ENCODE measurements at places on chromosomes 7 and 10. TPM values are rescaled to one million over a fixed set of nuclear protein-coding genes. Genes with fewer than 3 reads are reported as not detected.
A peak's percentile ranks its signal among the peaks of the same experiment; 100 is the strongest.

GRCh38 chr7:11727864-11728263, 104.1 kb downstream of the THSD7A start:
- no peak for DNase-seq

GRCh38 chr10:89550509-89550908, 15.1 kb upstream of the SLC16A12 start:
- no peak for DNase-seq

GRCh38 chr7:34507191-34507590, 150.8 kb upstream of the NPSR1 start:
- no peak for DNase-seq

- DNase-seq, result no peak
These were observed 56.7 kb downstream of the DLG5 start for GRCh38 chr10:77869626-77870420.

DNA sequence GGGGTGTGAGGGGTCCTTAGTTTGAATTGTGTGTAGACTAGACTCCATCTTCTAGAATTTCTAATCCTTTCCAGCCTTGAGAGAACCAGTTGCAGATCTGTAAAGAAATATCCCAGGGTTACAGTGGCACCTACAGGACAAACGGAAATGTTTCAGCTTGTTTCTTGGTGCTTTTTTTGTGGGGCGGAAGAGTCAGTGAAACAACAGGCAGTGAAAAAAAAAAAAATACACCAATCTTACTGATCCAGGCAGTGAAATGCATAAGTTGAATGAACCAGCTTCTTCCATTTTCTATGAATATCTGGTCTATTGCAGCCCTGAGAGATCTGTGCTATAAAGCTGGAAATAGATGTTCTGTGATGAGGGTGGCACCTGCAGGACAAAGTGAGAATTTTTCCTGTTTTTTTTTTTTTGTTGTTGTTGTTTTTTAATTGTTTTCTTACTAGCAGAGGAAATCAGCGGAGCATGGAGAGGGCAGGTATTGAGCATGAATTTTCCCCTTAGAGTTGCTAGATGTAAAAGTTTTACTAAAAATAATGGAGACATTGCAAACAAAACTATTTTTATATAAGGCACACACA, 81.9 kb upstream of the DYNC1I1 start:
- DNase-seq, result peak; percentile 28

- no peak for DNase-seq
These were observed 50.8 kb upstream of the AOAH start for GRCh38 chr7:36775061-36775620.

DNA sequence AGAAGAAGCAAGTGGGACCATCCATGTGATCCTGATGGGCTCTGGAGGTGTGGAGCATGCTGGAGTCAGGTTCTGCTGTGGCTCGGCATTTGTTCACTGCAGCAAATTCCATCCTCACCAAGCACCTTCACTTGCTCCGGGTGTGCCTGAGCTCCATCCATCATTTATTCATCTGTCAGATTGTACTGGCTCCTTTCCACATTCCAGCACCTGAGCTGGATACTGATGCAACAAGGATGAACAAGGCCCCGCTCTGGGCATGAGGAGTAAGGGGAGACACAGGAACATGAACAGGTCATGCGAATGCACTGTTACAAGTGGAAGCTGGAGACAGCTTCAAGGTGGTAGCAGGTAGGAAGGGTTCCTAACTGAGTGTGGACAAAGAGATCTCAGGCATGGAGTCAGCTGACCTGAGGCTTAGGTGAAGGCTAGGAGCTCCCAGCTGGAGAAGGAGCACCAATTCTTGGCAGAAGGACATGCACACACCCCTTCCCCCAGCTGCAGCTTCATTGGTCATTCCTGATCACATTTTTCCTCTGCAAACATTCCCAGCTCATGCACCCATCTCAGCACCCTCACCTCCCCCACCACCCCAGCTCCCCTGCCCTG, 133.7 kb upstream of the ZMIZ1 start:
- DNase-seq, result no peak

GRCh38 chr10:37754538-37755323, 102.7 kb downstream of the ZNF248 start:
- peak; percentile 7 for DNase-seq

GRCh38 chr10:62071846-62072281, 170.4 kb downstream of the ARID5B start:
- no peak for DNase-seq

- peak; percentile 30 for DNase-seq
These were observed 56.2 kb downstream of the EEPD1 start for GRCh38 chr7:36208997-36209813.

DNA sequence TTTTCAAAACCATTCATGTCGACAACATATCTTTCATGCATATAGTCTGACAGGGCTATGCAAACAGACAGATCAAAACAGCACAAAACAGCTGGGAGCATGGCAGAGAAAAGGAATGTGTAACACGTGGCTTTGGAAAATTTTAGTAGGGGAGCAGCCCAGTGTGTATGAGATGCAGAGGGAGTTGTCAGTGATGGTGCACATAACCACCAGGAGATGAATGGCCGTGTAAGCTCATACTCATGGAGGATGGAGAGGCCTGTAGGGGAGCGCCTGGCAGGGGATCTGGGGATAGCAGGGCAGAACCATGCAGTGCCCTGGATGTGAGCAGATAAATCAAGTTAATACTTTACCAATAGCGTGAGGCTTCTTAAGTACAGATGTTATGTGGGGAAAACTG, 45.7 kb downstream of the RHOBTB1 start:
- no peak for DNase-seq

GRCh38 chr10:5283305-5284158, 81.2 kb upstream of the UCN3 start:
- peak; percentile 52 for DNase-seq

DNA sequence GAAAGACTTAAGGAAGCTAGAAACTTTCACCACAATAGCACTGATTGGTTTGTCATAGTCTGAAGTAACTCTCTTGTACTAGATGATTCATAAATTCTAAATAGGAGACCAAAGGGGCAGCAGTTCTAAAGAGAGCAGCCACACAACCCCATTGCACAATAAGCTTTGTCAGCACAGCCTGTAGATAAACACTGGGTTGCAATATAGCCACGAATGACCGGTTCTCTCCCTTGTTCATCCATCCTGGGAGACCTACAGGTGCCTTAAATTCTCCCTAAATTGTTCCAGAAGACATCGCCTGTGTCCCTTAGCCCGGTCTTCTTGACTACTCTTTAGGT, 167.0 kb downstream of the SNX13 start:
- DNase-seq, result no peak

- DNase-seq, result no peak
These were observed 112.3 kb downstream of the VTI1A start for GRCh38 chr10:112559349-112559748.

GRCh38 chr10:89207801-89208551, 859 bp upstream of the CH25H start:
- no peak for DNase-seq

GRCh38 chr7:1847260-1848001, 177.4 kb downstream of the ELFN1 start:
- DNase-seq, result no peak

DNA sequence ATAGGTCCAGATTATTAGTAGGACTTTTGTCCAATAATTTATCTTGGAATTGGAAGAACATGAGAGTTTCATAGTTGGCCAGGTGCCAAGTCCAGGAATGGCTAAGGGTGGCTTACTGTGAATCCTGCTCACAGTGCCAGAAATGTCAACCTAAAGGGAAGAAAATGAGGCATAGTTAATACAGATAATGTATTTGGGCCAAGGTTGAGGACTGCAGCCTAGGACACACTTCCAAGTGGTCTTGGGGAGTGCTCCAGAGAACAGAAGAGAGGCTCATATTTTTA, 78.2 kb downstream of the MAPK8 start:
- DNase-seq, result no peak

GRCh38 chr7:73841689-73842066, 638 bp downstream of the METTL27 start:
- no peak for DNase-seq

DNA sequence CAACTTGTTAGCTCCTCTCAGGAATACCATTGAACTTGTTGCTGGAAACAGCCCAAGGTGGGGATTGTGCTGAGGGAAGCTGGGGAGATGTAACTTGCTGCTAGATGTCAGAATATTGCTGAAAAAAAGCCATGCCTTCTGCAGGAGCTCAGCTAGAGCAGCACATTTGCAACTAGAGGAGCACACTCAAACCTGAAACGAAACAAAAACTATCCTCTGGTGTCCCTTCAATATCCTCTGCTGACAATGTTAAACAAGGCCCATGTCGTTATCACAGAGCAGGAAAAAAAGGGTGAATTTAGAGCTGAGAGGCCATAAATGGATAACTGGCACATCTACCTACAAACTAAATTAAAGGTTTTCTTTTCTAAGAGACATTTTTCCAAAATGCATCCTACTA, 53.7 kb upstream of the MACC1 start:
- no peak for DNase-seq

GRCh38 chr7:47453093-47454061, 128.5 kb downstream of the TNS3 start:
- DNase-seq, result no peak

DNA sequence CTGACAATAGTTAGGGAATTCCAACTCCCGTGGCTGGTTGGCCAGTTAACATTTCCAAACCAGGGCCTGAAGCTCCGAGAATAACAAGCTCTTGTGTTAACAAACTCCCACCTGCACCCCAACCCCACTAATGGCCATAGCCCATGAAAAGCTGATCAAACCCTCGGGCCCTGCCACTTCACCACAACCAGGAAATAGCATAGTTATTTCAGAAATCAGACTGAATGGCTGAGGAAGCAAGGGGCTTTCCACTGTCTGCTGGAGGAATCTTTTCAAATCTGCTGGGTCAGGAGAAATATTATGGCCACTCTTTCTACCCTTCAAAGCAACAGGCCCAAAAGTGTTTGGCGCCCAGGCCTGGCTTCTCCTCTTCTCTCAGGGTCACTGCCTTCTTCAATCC, 145.6 kb downstream of the GLCCI1 start:
- no peak for DNase-seq

- no peak for DNase-seq
These were observed 230.9 kb downstream of the BICC1 start for GRCh38 chr10:58743466-58744115.

GRCh38 chr7:100911484-100911883, 15.8 kb upstream of the ACHE start:
- DNase-seq, result no peak

DNA sequence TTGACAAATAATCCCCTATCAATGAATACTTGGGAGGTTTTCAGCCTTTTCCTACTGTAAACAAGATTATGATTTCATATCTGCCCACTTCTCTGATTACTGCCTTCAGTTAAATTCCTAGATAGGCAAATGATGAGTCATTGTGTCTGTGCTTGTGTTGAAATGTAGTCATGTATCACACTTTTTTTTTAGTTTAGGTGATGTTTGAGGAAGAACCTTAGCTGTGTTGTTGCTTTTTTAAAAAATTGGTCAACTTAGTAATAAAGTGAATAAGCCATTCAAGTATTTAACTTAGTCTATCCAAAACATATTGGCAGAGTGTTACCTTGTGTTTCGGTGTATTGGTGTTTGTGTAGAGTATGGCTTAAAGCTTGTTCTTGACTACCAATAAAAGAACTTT, 60.0 kb downstream of the WAC start:
- no peak for DNase-seq

- no peak for DNase-seq
These were observed 1.7 kb downstream of the VPS37D start for GRCh38 chr7:73669288-73669701.

DNA sequence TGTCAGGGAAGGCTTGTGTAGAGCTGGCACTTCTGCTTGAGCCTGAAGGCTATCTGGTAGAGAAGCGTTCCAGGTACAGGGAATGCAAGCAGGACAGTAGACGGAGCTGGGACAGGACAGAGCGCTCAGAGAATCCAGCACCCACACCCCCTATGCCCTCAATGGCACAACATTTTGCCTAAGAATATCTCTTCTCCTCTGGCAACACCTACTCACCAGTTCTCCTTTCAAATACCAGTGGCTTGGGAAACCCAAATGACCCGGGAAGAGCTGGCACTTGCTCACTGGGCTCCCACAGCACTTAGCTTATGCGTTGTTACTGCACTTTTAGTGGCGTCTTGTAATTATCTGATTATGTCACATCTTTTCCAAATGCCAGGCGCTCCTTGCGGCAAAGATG, 118.6 kb downstream of the RNF216 start:
- DNase-seq, result no peak

GRCh38 chr7:1531263-1531978, 919 bp downstream of the MAFK start:
- DNase-seq, result peak; percentile 64

- DNase-seq, result peak; percentile 22
These were observed 13.7 kb upstream of the WAPL start for GRCh38 chr10:86535132-86535882.

- DNase-seq, result no peak
These were observed 164.0 kb upstream of the ASAH2 start for GRCh38 chr10:50415292-50415691.

DNA sequence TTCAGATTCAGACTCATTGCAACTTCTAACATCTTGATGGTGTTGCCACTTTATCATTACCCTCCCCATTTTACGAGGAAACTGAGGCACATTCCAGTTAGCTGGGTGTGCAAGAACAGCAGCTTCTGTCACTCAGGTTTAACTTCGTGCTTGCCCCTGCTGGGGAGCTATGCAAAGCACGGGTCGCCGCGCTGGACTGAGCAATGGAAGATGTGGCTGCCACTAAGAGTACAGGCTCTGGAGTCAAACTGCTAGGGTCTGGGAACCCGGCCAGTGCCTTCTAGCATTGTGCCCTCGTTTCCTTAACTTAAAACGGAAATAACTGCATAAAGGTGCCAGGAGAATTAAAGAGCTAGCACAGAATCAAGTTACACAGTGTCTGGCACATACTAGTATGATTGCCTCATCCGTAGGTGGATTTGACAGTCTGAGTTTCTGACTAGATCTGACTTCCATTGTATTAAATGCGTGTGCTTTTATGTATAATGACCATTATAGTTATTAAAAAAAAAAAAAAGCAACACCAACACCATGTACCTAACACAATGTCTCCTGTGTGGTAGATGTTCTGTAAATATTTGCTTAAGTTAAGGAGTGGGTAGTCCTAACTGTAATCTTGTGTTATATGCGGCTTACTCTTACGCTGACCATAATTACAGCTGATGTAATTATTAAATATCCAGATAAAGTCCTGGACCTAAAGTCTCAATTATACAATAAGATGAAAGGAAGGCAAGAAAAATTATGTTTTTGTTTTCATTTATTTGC, 842 bp downstream of the ZNF22 start:
- peak; percentile 45 for DNase-seq

DNA sequence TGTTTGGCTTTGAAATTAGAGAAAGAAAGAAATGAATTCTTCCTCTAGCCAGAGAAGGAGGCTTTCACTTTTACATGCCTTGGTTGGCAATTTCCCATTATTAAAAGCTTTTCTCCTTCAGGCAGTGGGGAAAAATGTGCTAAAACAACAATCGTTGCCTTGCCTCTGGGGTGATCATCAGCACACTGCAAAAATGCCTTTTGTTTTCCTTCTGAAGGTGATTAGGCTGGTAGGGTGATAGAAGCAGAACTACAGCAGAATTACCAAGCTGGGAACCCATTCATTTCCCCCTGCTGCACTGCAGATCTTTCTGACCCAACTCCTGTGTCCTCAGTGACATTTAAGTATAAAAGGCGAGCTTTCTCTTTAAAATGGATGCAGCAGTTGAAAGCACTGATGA, 22.2 kb downstream of the ANK3 start:
- DNase-seq, result no peak

- no peak for DNase-seq
These were observed 30.2 kb downstream of the SLC39A12 start for GRCh38 chr10:17981766-17982380.

Gene ZCCHC24
- 0.94 TPM for polyA plus RNA-seq

Gene IFIT5
- 12.5 TPM for polyA plus RNA-seq

Gene PLA2G12B
- not detected for polyA plus RNA-seq

Gene ENO4
- not detected for polyA plus RNA-seq

Gene NPFFR1
- not detected for polyA plus RNA-seq

Gene ITPRID1
- polyA plus RNA-seq, result not detected

Gene OR2A1
- 0.87 TPM for polyA plus RNA-seq

Gene CTAGE4
- not detected for polyA plus RNA-seq

Gene CYP3A5
- 0.92 TPM for polyA plus RNA-seq

Data from CD4-positive, CD25-positive, alpha-beta regulatory T cell (primary cell).